Activated effector memory CD4-positive, alpha-beta T cell treated with Interleukin-2 at 50 U/mL for 16 hours (primary cell): ENCODE measurements at places on chromosomes 12 and 14.
A peak's percentile ranks its signal among the peaks of the same experiment; 100 is the strongest.

DNA sequence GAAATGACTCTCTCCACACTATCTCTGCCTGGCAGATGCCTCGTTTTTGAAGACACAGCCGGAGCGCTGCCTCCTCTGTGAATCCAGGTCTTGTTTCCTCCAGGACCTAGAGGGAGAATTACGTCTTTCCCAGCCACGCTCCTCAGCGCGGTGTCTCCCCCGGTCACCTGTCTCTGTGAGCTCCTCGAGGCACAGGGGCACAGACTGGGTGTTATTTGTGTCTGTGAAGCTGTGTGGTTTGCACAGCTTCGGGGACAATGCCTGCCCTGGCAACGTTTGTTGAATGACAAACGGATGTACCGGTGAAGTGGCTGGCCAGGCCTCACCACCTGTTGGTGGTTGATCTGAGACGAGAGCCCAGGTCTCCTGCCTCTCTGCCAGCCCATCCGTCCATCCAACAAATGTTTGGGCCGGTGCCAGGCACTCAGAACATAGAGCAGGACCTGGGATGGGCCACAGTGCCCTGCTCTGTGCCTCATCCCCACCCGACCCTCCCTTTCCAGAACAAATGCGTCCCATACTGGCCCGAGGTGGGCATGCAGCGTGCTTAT lies 6.1 kb downstream of the PTPN6 start:
- DNase-seq: no peak

DNA sequence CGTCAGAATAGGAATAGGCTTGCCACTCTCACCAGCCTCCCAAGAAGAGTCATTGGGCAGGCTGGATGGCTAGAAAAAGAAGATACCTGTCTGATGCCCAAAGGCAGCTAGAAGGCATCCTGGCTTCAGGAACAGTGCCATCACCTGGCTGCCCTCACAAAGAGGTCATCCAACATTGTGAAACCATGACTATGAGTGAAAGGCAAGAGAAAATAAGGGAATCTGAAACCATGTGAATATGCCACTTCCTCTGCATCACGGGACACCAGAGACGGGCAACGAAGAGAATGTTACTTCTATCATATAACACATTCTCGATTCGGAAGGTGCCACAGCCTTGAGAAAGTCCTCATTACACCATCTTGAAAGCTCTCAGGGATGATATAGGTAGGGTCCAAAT lies 182.0 kb downstream of the DAD1 start:
- no peak for DNase-seq

DNA sequence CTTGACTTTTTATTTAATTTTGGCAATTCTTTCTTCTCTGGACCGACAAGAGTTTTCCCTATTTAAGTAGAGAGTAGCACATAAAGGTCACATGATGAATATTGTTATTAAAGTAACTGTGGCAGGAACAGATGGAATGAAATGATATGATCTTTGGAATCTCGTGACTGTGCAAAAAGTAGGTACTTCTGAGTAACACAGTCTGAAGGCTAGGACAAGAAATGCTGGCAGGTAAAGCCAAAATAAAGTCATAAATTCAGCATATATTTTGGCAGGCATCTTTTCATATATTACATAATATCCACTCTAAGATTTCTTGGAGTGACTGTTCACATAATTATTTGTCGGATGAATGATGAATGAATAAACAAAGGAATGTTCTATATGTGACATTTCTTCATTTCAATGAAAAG lies 121.4 kb downstream of the EFCAB11 start:
- no peak for DNase-seq

GRCh38 chr12:1606021-1606622 lies 11.7 kb upstream of the FBXL14 start:
- DNase-seq: peak; percentile 27

GRCh38 chr14:105323663-105324062 lies 9.1 kb downstream of the PACS2 start:
- no peak for DNase-seq

DNA sequence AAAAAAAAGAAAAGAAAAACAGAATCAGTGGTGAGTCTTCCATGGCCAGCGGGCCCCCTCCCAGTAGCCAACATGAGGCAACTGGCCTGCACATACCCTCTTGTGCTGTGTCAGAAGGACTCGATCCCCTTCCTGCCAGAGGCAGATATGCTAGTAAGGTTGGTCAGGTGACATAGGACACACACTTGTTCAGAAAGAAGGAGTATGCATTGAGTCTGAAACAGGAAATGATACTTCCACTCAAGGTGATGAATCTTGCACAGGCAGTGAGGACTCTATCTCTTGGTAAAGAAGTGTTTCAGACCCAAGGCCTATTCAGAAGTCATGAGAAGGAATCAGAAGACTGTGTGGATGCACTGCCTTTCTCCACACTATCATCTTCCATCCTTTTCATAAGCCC lies 269.7 kb upstream of the FAR2 start:
- DNase-seq: no peak

GRCh38 chr12:112307317-112308011 lies 74.8 kb downstream of the HECTD4 start:
- no peak for DNase-seq

DNA sequence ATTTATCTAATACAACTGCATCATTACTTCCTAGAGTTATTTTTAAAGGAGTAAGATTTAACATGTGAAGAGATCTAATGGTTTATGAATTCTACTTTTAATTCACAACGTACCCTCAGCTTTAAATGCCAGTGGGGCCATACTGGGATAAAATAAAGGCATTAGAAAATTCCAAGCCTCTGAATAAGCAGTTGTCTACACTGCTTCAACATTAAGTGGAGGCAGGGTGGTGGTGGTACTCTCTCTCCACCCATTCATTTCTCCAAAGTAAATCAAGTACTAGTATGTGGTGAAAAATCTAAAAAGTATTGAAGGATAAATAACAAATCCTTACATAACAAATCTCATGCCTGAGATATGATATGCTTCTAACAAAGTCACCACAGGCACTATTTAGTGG lies 52.4 kb downstream of the FERMT2 start:
- no peak for DNase-seq

DNA sequence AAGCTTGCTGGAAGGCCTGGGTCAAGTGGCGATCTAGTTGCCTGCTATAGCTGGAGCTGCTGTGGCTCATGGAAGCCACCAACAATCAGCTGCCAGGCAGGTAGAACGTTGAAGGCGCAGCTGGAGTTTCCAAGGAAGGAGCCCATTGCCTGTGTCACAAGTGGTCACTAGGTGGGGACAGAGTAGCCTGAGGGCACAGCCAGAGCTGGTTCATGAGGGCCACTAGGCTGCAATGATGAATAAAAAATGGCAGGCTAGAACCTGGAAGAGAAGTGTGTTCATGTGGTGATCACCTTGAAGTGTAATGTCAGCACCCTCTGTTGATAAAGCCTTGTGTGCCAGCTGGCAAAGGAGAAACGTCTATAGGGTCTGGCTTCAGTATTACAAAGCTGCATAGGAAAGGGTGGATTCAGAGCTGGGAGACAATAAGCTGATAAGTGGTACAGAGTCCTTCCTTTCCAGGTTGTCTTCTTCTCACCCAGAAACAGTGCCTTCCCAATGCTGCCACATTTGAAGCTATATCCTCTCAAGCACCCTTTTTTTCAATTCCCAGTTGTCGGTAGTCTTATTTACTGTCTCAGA lies 165.8 kb downstream of the EMP1 start:
- DNase-seq: no peak

- DNase-seq: no peak
These were observed 88.1 kb downstream of the PIWIL1 start for GRCh38 chr12:130425698-130426245.

- DNase-seq: no peak
These were observed 93.7 kb downstream of the DHRS2 start for GRCh38 chr14:23729720-23730387.

DNA sequence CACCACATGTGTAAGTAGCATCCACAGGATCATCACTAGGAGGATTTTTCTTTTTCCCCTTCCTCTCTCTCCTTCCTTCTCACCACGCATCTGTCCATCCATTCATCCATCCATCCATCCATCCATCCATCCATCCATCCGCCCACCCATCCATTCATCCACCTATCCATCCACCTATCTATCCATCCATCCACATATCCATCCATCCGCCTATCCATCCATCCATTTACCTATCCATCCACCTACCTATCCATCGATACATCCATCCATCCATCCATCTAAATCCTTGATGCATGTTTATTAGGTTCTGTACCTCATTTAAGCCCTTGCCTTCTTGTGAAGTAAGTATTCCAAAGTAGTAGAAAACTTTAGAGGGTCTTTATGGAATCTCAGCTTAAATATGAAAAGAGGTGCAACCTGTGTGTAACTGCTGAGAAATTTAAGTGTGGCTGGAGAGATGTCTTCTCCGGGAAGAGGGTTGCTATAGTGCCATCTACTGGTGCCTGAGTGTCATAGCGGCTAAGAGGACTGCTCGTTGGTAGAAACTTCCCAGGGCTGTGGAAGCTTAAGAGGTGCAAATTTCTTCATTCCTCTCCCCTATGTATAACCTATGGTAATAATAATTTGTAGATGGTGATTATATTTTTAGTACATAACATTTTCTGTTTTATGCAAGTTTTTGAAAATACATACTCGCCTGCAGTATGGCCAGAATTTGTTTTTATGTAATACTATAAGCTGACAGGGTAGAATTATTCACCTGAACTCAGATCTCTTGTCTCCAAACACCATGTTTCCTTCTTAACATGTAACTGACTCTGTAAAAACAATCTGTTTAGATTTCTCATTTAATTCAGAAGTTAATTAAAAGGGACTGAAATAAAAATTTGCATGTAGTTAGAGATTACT lies 46.0 kb downstream of the MYO1H start:
- DNase-seq: peak; percentile 6

GRCh38 chr14:20751963-20752562 lies 6.4 kb downstream of the EDDM3A start:
- no peak for DNase-seq

- no peak for DNase-seq
These were observed 33.7 kb upstream of the KTN1 start for GRCh38 chr14:55546212-55546874.

- DNase-seq: no peak
These were observed 846.8 kb downstream of the NRXN3 start for GRCh38 chr14:79016828-79017505.

GRCh38 chr12:92973614-92974013 lies 44.5 kb upstream of the EEA1 start:
- no peak for DNase-seq

DNA sequence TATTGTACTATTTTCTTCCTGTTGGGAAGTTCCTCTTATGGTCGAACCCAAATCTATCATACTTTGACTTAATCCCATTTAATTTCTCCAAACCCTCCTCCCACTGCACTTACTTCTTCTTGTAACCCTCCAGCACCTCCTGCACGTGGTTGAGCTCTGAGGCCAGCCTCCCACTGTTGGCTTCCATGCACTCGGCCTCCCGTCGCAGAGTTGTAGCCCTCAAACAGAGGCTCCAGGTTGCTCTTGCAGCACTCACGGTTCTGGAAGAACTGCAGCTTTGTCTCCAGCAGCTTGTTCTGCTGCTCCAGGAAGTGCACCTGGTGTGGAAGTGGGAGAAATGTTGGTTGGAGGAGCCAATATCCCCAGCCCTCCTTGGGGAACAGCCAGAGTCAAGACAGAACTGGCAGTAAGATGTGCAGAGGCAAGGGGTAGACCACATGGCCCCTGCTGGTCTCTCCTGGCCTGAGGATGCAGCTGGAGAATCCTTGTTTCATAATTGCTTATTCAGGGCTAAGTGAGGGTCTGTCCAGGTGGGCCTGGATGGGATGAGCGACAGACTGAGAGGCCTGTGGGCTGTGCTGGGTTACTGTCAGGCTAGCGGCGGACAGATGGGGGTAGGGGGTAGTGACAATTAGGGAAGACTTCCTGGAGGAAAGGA lies 18.4 kb upstream of the KRT86 start:
- no peak for DNase-seq

GRCh38 chr14:89723930-89724627 lies 230.5 kb downstream of the EFCAB11 start:
- DNase-seq: no peak

- no peak for DNase-seq
These were observed 110.0 kb downstream of the KIF26A start for GRCh38 chr14:104248203-104249055.

GRCh38 chr12:30308010-30308717 lies 387.5 kb downstream of the IPO8 start:
- DNase-seq: no peak

GRCh38 chr12:70854138-70854537 lies 66.4 kb downstream of the PTPRR start:
- no peak for DNase-seq

GRCh38 chr14:105765893-105766614 lies 239.7 kb downstream of the TMEM121 start:
- DNase-seq: no peak

GRCh38 chr12:4293299-4293965 lies 19.9 kb downstream of the CCND2 start:
- DNase-seq: peak; percentile 14

- DNase-seq: no peak
These were observed 150.3 kb downstream of the CEP83 start for GRCh38 chr12:94309373-94309772.

- no peak for DNase-seq
These were observed 187.4 kb upstream of the SLC16A7 start for GRCh38 chr12:59408431-59408830.

DNA sequence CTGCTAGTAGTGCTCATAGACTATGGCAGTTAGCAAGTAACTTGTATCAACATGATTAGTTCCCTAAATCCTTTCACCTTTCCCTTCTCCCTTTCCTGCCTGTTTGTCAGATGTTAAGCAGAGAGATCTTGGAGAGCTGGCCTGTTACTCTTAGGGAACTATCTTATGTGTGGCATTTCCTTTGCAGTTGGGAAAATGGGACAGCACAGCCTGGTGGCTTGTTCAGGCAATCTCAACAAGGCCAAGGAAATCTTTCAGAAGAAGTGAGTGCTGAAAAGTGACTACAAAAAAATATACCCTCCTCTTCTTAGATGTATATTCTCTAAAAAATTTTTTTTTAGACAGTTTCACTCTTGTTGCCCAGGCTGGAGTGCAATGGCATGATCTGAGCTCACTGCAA lies 7.4 kb downstream of the PARP2 start:
- no peak for DNase-seq

- DNase-seq: peak; percentile 32
These were observed 197.2 kb upstream of the PLEKHG7 start for GRCh38 chr12:92505254-92506231.

GRCh38 chr14:105179191-105179590 lies 1.9 kb downstream of the NUDT14 start:
- DNase-seq: no peak

GRCh38 chr12:29707846-29708245 lies 75.9 kb downstream of the TMTC1 start:
- no peak for DNase-seq

DNA sequence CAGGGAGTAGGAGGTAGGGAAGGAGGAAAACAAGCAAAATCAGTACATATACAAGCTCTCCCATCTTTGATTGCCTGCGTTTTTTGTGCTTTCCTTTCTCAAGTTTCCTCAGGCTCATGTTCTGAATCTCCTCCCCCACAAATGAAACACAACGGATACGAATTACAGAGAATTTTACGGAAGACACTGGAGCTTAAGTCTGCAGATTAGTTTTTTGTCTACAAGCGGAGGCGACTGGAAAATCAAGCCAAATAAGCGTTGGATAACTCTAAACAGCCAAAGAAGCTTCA lies 612 bp downstream of the WBP11 start:
- no peak for DNase-seq
